ENCODE measurements at places on chromosomes 12 and 14. TPM values are rescaled to one million over a fixed set of nuclear protein-coding genes. Genes with fewer than 3 reads are reported as not detected.

The GPX2 gene
- total RNA-seq, result not detected

The ARHGEF25 gene
- under 0.01 TPM for total RNA-seq

The ASCL1 gene
- total RNA-seq, result not detected

The GARIN6 gene
- total RNA-seq, result not detected

The STRAP gene
- total RNA-seq, result 75.7 TPM

The SYNDIG1L gene
- not detected for total RNA-seq

The TAS2R9 gene
- total RNA-seq, result 0.13 TPM

The RDH16 gene
- total RNA-seq, result 0.19 TPM

The NXPH4 gene
- total RNA-seq, result not detected

The FAR2 gene
- 65.9 TPM for total RNA-seq

The TAPBPL gene
- 17.4 TPM for total RNA-seq

The NTS gene
- under 0.01 TPM for total RNA-seq

The P2RX2 gene
- total RNA-seq, result not detected

The ARPC3 gene
- total RNA-seq, result 185 TPM

The GALNT8 gene
- 0.13 TPM for total RNA-seq

The MGP gene
- total RNA-seq, result 54.2 TPM

The RNFT2 gene
- total RNA-seq, result 2.9 TPM

The GSG1 gene
- total RNA-seq, result not detected

The GYS2 gene
- total RNA-seq, result not detected

The BCL11B gene
- under 0.01 TPM for total RNA-seq
